Choroid plexus epithelial cell (primary cell): ENCODE measurements at places on chromosomes 13 and 19.

DNA sequence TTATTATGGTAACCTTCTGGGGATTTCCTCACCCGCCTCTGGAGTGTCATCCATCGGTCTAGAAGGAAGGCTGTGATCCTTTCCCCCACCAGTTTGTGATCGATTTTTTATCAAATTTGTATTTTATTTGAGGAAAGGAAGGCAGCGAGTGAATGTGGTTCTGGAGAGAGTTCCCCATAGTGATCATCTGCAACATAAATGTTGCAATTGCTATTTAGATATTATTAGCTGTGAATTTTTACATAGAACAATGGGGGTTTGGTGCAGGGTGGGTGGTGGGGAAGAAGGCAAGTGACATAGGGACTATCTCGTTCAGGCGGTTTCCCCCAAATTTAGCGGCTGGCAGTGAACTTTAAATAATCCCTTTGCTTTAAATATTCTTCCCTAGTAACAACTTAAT lies 1.2 kb downstream of the CDK8 start:
- DNase-seq: peak; percentile 6

DNA sequence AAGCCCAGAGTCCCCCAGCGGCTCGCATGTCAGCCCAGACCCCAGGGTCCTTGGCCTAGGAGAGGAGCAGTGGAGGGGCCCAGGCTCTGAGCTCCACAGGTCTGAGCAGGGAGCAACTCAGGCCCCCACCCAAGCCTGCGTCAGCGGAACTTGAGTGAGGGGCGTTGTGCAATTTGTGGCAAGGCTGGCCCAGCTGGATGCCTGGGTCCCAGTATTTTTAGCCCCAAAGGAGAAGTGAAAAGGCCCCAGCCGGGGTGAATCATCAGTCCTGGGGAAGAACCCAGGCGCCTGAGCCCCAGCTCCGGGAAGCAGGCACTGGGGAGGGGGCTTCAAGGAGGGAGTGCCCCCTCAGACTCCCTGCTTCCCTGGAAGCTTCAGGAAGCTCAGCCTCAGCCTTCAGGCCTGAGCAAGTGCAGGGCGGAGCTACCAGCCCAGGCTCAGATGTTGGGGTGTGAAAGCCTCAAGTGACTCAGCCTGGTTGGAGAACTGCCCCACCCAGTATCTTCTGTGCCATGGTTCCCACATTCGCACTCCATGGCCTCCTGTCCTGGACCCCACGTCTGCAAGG lies 7.2 kb downstream of the MED29 start:
- peak; percentile 84 for DNase-seq

DNA sequence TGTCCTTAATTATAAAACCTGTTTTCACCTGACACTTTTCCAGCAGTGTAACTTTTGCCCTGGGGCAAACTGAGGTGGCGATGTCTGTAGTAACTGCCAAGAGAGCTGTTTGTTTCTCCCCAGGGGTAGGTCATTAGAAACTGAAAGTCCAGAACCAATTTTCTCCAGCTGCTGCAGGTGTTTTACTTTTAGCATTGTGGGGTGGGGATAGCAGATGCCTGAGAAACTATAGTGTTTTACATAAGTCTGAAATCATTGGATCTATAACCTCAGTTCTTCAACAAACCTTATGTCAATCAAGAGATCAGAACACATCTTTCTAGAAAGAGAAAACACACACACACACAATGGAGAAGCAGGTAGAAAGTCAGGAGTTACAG lies 92.7 kb downstream of the LHFPL6 start:
- no peak for DNase-seq

DNA sequence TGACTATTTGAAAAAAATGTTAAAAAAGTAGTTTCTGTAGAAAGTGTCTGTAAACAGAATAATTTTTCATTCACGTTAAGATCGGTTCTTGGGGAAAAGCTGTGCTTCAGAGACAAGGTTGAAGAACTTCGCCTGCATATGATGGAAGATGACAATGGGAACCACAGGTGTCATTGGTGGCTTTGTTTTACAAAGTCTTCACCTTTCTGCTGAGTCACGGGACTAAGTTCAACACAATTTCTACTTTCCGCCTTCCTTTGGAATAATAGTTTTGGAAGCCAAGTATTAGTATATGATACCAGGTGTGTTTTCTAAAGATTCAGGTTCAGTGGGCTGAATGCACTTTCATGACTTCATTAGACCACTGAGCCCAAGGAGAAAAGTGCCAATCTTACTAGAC lies 155.6 kb upstream of the RNF113B start:
- no peak for DNase-seq

DNA sequence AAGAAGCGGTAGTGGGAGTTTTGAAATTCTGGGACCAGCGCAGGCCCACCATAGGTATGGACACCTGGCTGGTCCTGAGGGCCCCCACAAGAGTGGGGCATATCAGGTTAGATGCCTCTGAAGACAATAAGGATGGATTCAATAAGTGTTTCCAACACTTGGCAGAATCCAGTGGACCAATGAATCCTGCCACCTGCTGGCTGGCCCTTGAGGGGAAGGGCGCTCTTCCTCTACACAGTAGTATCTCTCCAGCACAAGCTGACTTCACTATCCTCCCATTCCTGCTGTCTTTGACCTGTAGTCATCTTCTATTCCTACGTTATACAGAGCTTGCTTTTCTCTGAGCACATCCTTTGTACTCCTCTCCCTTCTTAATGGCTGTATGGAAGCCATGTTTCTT lies 199.7 kb upstream of the TSHZ3 start:
- peak; percentile 69 for DNase-seq

- DNase-seq: no peak
Observed at GRCh38 chr13:21911646-21912298, 240.9 kb downstream of the FGF9 start.

DNA sequence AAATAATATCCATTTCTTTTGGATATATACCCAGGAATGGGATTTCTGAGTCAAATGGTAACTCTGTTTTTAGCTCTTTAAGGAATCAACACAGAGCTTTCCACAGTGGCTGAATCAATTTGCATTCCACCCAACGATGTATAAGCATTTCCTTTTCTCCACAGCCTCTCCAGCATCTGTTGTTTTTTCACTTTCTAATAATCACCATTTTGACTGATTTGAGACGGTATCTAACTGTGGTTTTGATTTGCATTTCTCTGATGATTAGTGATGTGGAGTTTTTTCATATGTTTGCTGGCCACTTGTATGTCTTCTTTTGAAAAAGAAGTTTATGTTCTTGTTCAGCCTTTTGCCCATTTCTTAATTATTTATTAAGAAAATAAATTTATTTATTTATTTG lies 352.2 kb upstream of the OBI1 start:
- no peak for DNase-seq

DNA sequence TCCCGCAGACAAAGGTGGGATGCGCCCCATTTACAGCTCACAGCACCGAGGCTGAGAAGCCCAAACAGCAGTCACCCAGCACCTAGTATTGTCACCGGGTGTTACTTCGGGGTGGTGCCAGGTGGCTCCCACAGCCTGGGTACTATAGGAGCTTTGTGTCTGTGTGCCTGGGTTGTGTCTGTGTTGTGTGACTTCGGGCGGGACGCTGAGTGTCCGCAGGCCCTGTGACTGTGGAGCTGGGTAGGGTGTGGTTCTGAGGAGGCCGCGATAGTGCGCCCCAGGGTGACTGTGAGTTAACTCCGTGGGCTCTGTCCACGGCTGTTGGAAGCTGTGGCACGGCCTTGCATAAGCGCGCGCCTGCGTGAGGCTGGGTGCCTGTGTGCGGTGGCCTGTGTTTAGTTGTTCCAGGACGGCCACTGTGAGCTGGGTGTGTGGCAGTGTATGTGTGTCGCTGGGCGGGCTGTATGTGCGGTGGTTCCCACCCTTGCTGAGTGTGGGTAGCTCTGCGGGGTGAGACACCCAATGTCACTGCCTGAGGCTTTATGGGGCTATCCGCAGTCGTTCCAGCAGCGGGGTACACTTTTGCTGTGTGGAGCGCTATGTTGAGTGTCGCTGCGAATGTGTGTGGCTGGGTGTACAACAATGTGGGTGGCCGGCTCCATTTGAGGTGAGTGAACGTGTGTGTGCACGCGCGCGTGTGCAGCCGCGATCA lies 559 bp upstream of the SSBP4 start:
- DNase-seq: no peak

GRCh38 chr13:20356444-20356843 lies 124.3 kb upstream of the GJB6 start:
- no peak for DNase-seq

DNA sequence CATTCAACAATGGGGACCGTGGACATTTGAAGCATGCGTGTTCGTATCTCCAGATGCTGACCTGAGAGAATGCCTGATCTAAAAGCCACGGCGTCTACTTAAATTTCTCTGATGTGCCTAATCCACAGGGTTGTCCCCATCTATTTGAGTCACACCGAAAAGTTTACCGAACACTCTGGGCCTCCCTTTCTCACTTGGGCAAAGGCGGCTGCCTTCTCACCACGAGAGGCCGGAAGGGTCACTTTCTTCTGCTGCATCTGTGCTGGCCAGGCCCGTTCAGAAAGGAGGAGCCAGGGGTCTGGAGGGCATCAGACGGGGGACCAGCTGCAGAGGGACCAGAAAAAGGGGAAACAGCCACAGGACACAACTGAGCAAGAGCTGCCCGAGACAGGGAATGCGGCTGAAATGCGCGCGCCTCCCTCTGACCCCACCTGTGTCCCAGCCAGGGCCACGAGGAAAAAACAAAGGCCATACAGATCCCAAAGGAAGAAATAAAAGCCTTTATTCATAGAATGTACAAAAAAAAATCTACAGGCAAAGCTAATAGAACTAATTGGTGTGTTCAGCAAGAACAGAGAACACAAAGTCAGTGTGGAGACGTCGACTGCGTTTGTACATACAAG lies 71.3 kb upstream of the C13orf46 start:
- no peak for DNase-seq

GRCh38 chr13:100815476-100816046 lies 141.0 kb upstream of the TMTC4 start:
- no peak for DNase-seq

DNA sequence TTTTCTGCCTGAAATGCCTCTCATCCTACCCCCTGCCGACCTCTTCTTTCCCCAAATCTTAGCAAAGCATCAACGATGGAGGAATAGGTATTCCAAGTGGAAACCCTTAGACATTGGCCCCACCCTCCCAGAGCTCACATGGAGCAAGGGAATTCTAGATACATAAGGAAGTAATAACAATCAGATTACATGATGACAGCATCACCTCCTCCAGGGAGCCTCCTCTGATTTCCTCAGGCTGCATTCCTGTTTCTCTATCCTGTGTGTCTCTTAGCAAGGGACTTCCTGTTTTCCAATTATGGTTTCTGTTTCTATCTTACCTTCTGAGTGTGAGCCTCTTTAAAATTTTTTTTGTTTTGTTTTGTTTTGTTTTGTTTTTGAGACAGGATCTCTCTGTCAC lies 246.6 kb downstream of the TSHZ3 start:
- no peak for DNase-seq

GRCh38 chr19:42010245-42011126 lies 16.5 kb upstream of the ATP1A3 start:
- peak; percentile 76 for DNase-seq

DNA sequence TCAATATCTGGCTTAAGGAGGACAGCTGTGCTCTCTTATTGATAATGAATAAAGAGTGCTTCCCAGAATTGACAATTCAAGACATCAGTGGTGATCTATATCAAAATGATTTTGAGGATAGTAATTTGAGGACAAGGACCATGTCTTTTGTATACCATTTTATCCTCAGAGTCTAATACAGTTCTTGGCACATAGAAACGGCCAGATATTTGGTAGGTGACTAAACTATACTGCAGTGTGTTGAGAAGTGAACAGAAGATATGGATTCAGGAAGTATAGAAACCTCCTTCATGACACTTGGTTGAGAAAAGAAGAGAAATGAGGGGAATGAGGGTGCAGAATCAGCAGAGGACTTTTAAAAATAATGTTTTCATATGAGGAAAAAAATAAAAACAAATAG lies 16.1 kb upstream of the LMO7 start:
- peak; percentile 24 for DNase-seq

GRCh38 chr13:89571676-89572075 lies 1775.8 kb upstream of the MIR17HG start:
- no peak for DNase-seq

DNA sequence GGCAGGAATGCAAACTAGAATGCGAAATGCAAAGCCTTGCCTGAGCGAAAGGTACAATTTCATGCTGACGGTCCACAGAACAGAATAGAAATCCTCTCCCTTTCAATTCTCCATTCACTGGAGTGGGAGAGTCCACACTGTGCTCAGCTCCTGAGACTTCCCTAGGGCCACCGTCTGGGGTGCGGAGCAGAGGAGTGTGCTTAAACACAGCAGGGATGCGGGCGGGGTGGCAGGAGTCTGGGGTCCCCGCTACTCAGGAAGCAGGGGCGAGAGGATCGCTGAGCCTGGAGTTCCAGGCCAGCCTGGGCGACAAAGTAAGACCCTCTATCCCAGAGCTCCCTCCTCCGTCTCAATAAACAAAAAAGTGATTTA lies 552 bp upstream of the ZNF816 start:
- DNase-seq: no peak

- no peak for DNase-seq
Observed at GRCh38 chr13:98201984-98202383, 24.9 kb upstream of the RNF113B start.

GRCh38 chr19:560121-560520 lies 12.3 kb upstream of the BSG start:
- no peak for DNase-seq

GRCh38 chr13:97369261-97369893 lies 64.6 kb upstream of the RAP2A start:
- peak; percentile 48 for DNase-seq

GRCh38 chr19:3687774-3688706 lies 12.2 kb downstream of the PIP5K1C start:
- peak; percentile 53 for DNase-seq

- peak; percentile 46 for DNase-seq
Observed at GRCh38 chr13:44044547-44045179, 165.0 kb downstream of the LACC1 start.

DNA sequence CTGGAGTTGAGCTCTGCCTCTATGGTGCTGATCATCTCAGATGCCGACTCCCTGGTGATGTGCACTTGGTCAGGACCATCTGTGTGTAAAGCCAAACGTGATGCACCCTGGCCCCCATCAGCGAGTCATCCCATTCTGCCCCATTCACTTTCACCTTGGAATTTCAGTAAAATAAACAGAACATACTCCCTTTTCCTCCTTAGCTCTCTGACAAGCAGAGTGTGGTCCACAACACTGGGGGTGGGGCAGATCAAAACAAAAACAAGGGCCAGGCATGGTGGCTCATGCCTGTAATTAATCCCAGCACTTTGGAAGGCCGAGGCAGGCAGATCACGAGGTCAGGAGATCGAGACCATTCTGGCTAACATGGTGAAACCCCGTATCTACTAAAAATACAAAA lies 12.3 kb downstream of the CEACAM20 start:
- no peak for DNase-seq

- no peak for DNase-seq
Observed at GRCh38 chr19:8308891-8309291, 733 bp upstream of the CD320 start.

GRCh38 chr19:33100894-33101644 lies 20.1 kb downstream of the GPATCH1 start:
- DNase-seq: no peak

DNA sequence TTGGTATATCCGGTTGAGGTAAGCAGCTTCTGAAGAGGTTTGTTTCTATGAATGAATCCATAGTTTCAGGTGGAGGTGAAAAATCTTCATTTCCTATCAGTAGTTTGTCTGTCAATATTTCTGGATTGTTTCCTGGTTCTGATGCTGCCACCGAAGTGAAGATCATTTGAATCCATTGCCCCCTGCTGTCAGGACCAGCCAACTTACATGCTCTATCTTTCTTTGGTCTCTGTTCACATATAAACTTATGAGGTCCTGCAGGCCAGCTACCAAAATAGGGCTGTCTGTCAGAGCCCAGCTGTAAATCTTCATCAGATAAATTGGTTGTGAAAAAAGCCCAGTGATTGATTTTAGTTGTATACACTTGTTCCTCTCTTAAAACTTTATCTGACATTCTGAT lies 15.2 kb upstream of the N4BP2L1 start:
- DNase-seq: peak; percentile 36
